Mesendoderm (in vitro differentiated cells): ENCODE measurements at places on chromosomes 6 and 20.

- peaks cover 4% of the 10 kb centered on the region for H3K36me3 ChIP-seq
- no peak overlapping the region for H3K27ac ChIP-seq
- H3K4me1 ChIP-seq = no peaks in the 10 kb centered on the region
- H3K27me3 ChIP-seq = no peaks in the 10 kb centered on the region
- H3K4me3 ChIP-seq = no peak overlapping the region
Measured at GRCh38 chr6:4129446-4129845, 5.9 kb downstream of the ECI2 start.

DNA sequence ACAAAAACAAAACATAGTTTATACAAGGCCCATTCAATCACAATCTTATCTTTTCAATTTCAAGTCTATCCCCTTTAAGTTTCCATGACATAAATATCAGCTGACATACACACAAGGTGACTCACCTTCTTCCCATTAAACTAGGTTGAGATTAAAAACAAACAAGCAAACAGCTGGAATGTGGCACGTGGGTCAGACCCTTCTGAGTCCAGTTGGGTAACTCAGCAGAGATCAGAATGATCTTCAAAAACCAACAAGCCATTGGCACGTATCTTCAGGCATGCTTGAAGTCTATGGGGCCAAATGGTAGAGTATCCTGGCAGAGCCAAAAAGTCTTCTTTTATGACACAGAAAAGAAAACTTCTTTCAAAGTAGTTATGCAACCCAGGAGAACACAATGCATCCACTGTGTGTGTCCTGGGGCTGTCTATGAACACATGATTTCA, 603.5 kb upstream of the CITED2 start:
- peaks cover 6% of the 10 kb centered on the region for H3K4me1 ChIP-seq
- H3K36me3 ChIP-seq = no peaks in the 10 kb centered on the region
- DNase-seq = peak; percentile 80
- H3K27ac ChIP-seq = no peak overlapping the region
- H3K27me3 ChIP-seq = no peaks in the 10 kb centered on the region
- no peak overlapping the region for H3K4me3 ChIP-seq

- no peak for DNase-seq
Measured at GRCh38 chr6:140393665-140394540, 1019.5 kb upstream of the CITED2 start.

DNA sequence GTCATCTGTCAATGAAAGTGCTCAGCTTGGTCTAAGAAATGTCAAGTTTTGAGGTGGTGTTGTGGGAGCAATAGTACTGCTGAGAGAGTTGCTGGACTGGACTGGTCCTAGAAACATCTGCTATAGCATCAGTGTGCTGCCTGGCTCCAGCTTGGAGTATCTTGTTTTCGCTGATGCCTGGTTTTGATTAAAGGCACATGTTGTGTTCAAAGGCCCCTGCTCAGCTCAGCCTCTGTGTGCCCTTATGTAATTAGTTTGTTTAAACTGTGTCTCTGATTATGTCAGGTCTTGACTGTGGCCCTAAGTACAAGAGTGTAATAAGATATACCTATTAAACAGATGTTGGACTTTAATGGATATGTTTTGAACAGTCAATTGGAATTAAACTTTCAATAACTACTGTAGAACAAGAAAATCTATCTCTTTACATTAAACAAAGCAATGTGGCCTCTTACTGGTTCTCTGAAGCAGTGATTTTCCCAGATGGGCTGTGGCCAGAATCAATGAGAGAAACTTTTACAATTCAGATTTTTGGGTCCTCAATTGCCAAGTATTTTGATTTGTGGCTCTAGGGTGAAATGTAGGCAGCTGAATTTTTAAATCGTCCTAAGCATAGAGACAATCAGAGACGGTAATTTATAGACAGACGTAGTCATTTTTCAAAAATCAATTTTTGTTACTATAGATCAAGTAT, 668.2 kb downstream of the DHX35 start:
- no peak overlapping the region for H3K27ac ChIP-seq
- H3K4me3 ChIP-seq = no peak overlapping the region
- no peaks in the 10 kb centered on the region for H3K36me3 ChIP-seq
- no peaks in the 10 kb centered on the region for H3K27me3 ChIP-seq
- H3K4me1 ChIP-seq = no peaks in the 10 kb centered on the region

- no peaks in the 10 kb centered on the region for H3K4me1 ChIP-seq
- H3K36me3 ChIP-seq = no peaks in the 10 kb centered on the region
- H3K27me3 ChIP-seq = no peaks in the 10 kb centered on the region
- DNase-seq = no peak
- H3K27ac ChIP-seq = no peak overlapping the region
Measured at GRCh38 chr6:157519255-157520116, 138.5 kb downstream of the ZDHHC14 start.

- H3K4me1 ChIP-seq = no peaks in the 10 kb centered on the region
- no peak overlapping the region for H3K4me3 ChIP-seq
- H3K27me3 ChIP-seq = no peaks in the 10 kb centered on the region
- no peak overlapping the region for H3K27ac ChIP-seq
- DNase-seq = no peak
Measured at GRCh38 chr20:18857640-18858039, 44.1 kb downstream of the SCP2D1 start.

DNA sequence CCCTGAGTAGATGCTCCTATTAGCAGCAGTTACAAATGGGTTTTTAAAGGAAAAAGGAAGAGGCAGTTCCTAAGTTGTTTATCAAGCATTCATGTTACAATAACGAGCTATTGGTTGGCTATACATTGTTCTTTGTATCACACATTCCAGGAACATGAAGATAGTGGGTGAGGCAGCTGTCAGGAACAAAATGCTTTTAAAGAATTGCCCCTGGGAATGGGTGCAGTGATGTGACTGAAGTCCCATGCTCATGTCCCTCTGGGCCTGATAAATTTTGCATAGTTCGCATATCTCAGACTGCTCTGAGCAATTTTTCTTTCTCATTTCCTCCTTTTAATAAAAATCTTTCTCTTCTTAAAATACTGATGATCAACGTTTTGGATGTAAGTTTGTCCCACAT, 3.7 kb downstream of the ENPP1 start:
- H3K36me3 ChIP-seq = no peaks in the 10 kb centered on the region
- H3K4me1 ChIP-seq = peaks cover 11% of the 10 kb centered on the region
- H3K27ac ChIP-seq = no peak overlapping the region
- no peak overlapping the region for H3K4me3 ChIP-seq

DNA sequence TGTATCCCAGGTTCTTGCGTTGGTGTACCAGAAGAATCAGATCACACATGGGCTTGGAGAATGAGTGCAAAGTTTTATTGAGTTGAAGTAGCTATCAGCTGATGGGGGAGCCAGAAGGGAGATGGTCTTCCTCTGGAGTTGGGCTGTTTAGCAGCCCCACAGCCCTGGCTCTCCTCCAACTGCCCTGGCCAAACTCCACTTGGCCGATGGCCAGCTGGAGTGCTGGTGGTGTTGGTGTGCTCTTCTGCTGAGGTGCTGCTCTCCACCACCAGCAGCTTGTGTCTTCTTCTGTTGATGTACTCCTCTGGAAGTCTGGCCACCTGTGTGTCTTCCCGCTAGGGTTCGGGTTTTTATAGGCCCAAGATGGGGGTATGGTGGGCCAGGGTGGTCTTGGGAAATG, 172.8 kb downstream of the TINAG start:
- H3K36me3 ChIP-seq = no peaks in the 10 kb centered on the region
- no peaks in the 10 kb centered on the region for H3K27me3 ChIP-seq
- H3K27ac ChIP-seq = no peak overlapping the region
- no peaks in the 10 kb centered on the region for H3K4me1 ChIP-seq
- no peak overlapping the region for H3K4me3 ChIP-seq

- no peak overlapping the region for H3K4me3 ChIP-seq
- no peaks in the 10 kb centered on the region for H3K27me3 ChIP-seq
- H3K36me3 ChIP-seq = no peaks in the 10 kb centered on the region
- no peak for DNase-seq
- no peaks in the 10 kb centered on the region for H3K4me1 ChIP-seq
Measured at GRCh38 chr6:78835817-78836216, 31.5 kb upstream of the IRAK1BP1 start.

DNA sequence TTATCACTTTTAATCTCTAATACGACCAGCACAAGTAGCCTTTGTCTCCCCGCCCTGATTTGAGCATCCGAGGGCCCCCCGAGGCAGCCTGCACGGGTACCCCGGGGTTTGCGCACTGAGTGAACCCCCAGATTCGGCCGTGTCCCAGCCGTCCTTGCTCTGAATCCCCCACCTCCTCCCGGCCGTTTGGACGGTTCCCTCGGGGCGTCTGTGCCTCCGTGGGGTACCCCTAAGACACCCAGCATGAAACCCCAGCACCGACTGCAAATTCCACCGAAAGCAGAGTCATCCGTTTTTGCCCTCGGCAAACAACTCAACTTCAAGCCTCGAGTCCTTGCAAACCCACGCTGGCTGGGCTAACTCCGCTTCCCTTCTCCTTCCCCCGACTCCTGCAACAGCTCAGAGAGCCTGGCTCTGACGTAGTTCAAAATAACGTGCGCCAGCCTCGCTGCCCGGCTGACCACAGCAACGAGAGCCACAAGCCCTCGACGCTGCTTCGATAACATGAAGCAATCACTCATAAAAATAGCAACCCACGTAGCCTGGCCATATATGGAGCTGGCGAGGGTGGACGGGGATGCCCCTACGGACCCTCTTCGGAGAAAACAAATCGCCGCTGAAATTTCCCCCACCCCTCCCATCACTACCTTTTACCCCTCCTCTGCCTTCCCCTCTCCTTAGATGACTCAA, 764 bp upstream of the SNAP25 start:
- peaks cover 2% of the 10 kb centered on the region for H3K27me3 ChIP-seq
- H3K4me1 ChIP-seq = no peaks in the 10 kb centered on the region
- H3K27ac ChIP-seq = peak overlapping the region; percentile 23
- H3K36me3 ChIP-seq = no peaks in the 10 kb centered on the region
- H3K4me3 ChIP-seq = peak overlapping the region; percentile 39

DNA sequence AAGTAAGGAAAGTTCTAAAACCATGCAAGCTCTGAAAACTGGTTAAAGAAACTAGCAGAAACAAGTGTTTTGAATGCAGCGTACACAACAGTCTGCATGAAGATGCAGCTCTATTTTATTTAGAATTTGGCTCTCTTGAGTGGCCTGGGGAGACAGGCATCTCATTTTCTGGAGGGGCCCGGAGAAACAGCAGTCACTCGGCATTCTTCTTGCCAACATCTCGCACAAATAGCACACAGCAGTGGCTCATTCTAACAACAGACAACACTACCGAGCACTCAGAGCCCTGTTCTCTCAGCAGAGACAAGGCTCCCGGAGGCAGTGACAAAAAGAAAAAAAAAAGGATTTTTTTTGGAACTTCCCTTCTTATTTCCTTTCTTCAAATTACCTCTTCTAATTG, 108.5 kb upstream of the STMND1 start:
- H3K36me3 ChIP-seq = no peaks in the 10 kb centered on the region
- DNase-seq = no peak
- H3K27ac ChIP-seq = no peak overlapping the region
- no peaks in the 10 kb centered on the region for H3K27me3 ChIP-seq
- H3K4me3 ChIP-seq = no peak overlapping the region
- H3K4me1 ChIP-seq = peaks cover 3% of the 10 kb centered on the region

- no peaks in the 10 kb centered on the region for H3K4me1 ChIP-seq
- no peak overlapping the region for H3K4me3 ChIP-seq
- H3K27ac ChIP-seq = no peak overlapping the region
- no peaks in the 10 kb centered on the region for H3K27me3 ChIP-seq
Measured at GRCh38 chr6:156337801-156338200, 439.4 kb upstream of the ARID1B start.

- peaks cover 2% of the 10 kb centered on the region for H3K4me1 ChIP-seq
- H3K27ac ChIP-seq = no peak overlapping the region
- DNase-seq = no peak
- no peaks in the 10 kb centered on the region for H3K36me3 ChIP-seq
- H3K4me3 ChIP-seq = no peak overlapping the region
Measured at GRCh38 chr6:106551155-106551554, 78.1 kb downstream of the RTN4IP1 start.

DNA sequence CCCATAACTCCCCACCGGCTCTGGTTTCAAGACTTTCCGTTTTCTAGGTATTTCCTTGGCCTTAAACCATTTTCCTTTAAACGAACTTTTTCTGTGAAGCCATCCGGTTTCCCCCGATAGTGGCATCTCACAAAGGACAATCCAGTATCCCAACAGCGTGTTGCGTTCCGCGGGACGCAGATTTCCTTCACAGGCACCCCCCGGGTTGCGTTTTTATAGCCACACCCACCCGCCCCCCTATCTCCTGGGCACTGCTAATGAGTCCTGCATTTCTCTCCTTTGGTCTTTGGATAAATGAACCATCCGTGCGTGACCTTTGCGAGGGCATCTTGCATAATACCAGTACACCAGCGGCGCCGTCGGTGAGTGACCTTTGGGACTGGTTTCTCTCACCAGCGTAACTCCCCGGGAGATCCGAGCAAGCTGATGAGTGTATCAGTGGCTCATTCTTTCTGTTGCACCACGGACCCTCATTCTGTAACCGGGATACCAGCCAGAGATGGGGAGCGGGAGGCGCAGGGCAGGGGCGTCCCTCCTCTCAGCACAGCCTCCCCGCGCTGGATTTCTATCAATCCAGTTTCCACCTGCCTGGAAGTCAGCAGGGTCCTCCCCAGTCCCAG, 586 bp upstream of the NQO2 start:
- no peaks in the 10 kb centered on the region for H3K27me3 ChIP-seq
- no peak overlapping the region for H3K27ac ChIP-seq
- H3K4me1 ChIP-seq = peaks cover 1% of the 10 kb centered on the region
- H3K4me3 ChIP-seq = no peak overlapping the region
- no peak for DNase-seq

GRCh38 chr20:3753098-3753497, 14.5 kb downstream of the ADISSP start:
- peaks cover 5% of the 10 kb centered on the region for H3K27me3 ChIP-seq
- DNase-seq = peak; percentile 83
- peaks cover 2% of the 10 kb centered on the region for H3K4me1 ChIP-seq
- H3K4me3 ChIP-seq = no peak overlapping the region
- H3K27ac ChIP-seq = no peak overlapping the region
- no peaks in the 10 kb centered on the region for H3K36me3 ChIP-seq

- H3K27me3 ChIP-seq = no peaks in the 10 kb centered on the region
- no peak overlapping the region for H3K4me3 ChIP-seq
- no peak for DNase-seq
- no peaks in the 10 kb centered on the region for H3K36me3 ChIP-seq
Measured at GRCh38 chr20:51937779-51938178, 135.5 kb upstream of the SALL4 start.

- no peak for DNase-seq
- H3K27ac ChIP-seq = no peak overlapping the region
- H3K27me3 ChIP-seq = no peaks in the 10 kb centered on the region
- H3K4me3 ChIP-seq = no peak overlapping the region
Measured at GRCh38 chr6:154478701-154479060, 31.8 kb downstream of the CNKSR3 start.

- no peak overlapping the region for H3K4me3 ChIP-seq
- peaks cover 7% of the 10 kb centered on the region for H3K36me3 ChIP-seq
- H3K27ac ChIP-seq = no peak overlapping the region
- H3K4me1 ChIP-seq = peaks cover 2% of the 10 kb centered on the region
- DNase-seq = no peak
- no peaks in the 10 kb centered on the region for H3K27me3 ChIP-seq
Measured at GRCh38 chr6:7184502-7184901, 76.7 kb downstream of the RREB1 start.

DNA sequence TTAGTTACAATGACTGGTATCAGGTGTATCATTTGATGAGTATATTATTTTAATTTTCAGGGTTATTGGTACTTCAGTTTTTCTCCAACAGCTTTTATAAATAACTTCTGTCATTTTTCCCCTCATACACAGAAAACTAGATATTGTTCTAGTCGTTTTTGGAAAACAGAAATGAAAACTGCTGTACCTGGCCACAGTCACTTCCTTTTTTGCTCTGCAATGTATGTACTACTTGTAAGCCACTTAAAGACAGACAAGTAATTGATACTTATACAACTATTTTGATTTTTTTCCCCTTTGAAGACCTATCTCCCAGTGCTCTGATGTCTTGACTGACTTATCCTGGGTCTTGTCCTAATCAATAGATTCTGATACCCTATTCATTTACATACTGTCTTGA, 218.6 kb upstream of the RUNX2 start:
- DNase-seq = no peak
- no peak overlapping the region for H3K27ac ChIP-seq
- H3K36me3 ChIP-seq = no peaks in the 10 kb centered on the region
- H3K4me1 ChIP-seq = no peaks in the 10 kb centered on the region
- no peaks in the 10 kb centered on the region for H3K27me3 ChIP-seq
